NK-92 treated with Interleukin-12 subunit alpha and Interleukin-12 subunit beta, amount 100 ng/mL, for 24 hours (cell line): ENCODE measurements at places on chromosomes 11 and 22.

- no peak for DNase-seq
Measured at GRCh38 chr22:25388866-25389540, 169.6 kb downstream of the CRYBB2 start.

- no peak for DNase-seq
Measured at GRCh38 chr22:24011735-24012068, 598 bp downstream of the CABIN1 start.

GRCh38 chr11:39021539-39021938, 2423.5 kb upstream of the RAG2 start:
- DNase-seq = no peak

DNA sequence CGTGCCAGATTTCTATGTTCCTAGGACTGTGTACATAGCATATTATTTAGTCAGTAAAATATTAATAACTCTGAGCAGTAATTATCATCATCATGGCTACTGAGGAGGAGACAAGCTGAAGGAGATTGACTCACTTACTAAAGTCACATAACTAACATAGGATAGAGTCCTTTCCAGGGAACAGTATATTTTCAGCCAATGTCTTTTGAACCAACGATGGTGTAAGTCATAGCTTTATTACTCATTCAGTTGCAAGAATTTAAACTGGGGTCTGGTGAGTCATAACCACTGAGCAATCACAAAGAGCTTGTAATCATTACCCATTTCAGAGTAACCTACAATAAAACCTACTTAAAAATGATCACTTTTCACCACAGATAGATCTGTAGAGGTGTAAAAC, 1564.8 kb upstream of the TENM4 start:
- no peak for DNase-seq

DNA sequence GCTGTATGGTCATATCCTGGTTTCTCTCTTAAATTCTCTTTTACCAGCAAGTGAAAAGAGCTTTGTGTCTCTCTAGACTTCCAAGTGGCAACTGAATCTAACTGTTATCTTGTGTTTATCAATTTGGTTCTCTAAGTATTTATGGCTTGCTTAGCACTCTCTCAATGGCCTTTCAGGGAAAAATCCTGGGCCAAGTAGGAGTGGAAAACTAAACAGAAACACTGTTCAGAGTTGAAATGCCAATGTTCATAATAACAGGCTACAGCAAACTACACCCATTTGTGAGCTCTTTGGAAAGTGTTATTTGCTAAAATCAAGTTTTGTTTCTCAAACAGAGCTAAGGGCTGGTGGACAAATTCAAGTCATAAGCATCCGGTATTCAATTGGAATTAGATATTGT, 10.1 kb downstream of the MMP12 start:
- no peak for DNase-seq

DNA sequence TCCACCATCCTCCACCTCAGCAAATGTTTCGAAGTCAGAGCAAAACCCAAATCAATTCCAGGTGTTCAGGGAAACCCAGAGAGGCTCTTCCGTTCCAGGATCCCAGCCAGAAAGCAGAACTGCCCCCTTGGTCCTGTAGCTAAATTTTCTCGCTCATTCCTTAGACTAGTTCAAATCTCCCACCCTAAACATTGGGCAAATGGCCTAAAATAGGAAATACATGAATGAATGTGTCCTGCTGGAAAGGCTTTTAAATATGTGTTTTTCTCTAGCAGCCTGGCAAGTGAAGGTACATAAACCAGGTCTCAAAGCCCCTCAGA, 89.6 kb downstream of the ETS1 start:
- no peak for DNase-seq

- DNase-seq = no peak
Measured at GRCh38 chr22:44109416-44109815, 71.3 kb upstream of the PARVG start.
